Activated CD8-positive, alpha-beta memory T cell treated with anti-CD3 and anti-CD28 coated beads, Interleukin-2, amount 50 U/mL, for 4 hours (primary cell): ENCODE measurements at places on chromosomes 7 and 10.
A peak's percentile ranks its signal among the peaks of the same experiment; 100 is the strongest.

- DNase-seq: no peak
Measured at GRCh38 chr7:142714375-142714774, 34.9 kb upstream of the PRSS1 start.

DNA sequence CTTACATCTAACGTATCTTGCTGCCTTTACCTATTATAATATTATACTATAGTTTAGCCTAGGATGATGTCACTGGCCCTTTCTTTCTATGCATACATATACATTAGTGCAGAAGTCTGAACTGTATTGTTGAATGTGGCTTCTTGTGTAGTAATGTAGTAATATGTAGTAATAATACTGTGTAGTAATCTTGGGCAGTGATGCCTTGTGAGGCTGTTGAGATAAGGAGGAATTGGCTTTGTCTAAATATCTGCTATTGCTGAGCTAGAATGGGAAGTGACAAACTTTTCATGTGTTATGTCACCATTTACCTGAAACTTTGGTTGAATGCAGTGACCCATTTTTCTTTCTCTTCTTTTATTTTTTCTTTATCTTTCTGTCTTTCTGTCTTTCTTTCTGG lies 11.0 kb downstream of the GLCCI1 start:
- no peak for DNase-seq

GRCh38 chr7:38478404-38478803 lies 152.8 kb downstream of the AMPH start:
- no peak for DNase-seq

DNA sequence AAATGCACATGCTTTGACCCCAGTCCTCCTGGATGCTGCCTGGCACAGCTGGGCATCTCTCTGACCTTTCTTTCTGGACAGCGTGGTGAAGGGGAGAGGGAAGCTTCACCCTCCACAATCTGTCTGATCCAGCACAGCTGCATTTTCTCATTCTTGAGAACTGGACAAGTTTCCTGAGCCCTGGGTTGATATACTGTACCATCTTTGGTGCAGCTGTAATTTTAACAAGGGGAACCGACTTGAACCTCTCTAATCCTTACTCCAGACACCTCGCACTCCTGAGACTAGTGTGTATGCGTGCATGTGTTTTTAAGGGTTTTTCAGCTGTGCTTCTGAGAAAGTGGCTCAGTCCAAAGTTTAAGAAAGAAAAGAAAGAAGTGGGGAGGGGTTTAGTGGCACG lies 655.7 kb downstream of the INHBA start:
- no peak for DNase-seq

DNA sequence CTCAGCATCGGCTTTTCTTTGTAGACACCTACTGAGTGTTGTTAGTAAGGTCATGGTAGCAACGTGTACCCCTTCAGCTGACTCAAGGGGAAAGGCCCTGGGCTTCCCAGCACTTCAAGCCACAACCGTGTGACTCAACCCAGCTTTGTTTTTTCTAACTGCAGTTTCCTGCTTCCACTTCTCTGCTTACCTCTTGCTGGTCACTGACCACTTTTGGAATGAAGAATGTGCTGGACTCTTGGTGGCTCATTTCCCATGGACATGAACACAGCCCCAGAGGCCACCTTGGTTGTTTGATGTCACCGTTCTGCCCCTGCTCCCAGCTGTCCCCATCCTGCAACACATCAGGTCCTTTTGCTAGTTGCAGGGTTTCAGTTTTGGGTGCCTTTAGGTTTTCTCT lies 69.5 kb upstream of the ZNF438 start:
- peak; percentile 55 for DNase-seq

DNA sequence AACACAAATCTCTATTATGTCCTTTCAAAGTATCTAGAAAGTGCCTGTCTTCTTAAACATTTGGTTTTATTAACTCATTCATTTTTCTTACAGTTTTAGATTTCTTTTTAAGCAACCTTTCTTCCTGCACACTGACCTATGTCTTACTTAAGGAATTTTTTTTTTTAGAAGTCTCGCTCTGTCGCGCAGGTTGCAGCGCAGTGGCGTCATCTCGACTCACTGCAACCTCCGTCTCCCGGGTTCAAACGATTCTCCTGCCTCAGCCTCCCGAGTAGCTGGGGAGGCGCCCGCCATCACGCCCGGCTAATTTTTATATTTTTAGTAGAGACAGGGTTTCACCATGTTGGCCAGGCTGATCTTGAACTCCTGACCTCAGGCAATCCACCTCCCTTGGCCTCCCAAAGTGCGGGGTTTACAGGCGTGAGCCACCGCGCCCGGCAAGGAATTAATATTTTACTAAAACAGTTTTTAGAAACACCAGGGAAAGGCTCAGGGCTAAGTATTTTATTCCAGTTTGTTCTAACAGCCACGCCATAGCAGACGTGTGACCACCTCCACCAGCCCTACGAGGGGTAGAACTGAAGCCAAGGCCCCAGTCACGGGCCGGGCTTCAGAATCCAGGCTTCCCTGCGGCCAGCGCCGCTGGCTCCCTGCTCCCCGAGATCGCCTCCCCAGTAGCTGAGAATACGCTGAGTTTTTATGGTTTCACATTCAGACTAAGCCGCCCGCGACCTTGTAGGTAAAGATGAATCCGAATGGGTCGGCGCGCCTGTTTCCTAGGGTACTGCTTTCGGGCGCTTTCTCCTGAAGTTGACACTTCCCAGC lies 941 bp upstream of the LUC7L2 start:
- DNase-seq: peak; percentile 27

DNA sequence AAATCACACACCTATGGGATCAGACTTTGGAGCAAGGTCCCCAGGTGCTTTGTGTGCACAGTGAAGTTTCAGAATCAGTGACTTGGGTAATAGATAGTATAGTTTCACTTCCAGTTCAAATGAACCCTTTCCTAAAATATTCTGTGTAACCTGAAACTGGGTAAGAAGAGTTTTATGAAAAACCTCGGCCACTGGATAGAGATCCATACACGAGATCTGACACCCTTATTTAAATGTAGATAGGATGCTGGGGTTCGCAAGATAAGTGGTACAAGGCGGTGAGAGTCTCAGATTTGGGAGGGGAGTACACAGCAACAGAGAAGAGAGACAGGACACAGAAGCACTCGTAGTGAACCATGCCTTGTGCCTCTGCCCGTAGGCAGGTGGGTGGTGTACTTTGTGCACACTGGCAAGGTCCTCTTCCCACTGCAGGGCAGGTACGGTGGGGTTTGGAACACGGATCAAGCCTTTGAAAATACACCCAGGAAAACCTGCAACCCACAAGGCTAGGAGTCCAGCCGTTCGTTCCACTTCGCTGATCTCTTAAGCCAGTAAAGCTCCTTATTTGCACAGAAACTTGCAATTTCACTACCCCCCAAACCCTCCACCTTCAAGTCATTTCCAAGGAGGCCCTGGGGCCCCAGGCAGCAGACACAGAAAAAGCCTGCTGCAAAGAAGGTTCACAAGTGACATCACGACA lies 162.8 kb downstream of the USP6NL start:
- no peak for DNase-seq

DNA sequence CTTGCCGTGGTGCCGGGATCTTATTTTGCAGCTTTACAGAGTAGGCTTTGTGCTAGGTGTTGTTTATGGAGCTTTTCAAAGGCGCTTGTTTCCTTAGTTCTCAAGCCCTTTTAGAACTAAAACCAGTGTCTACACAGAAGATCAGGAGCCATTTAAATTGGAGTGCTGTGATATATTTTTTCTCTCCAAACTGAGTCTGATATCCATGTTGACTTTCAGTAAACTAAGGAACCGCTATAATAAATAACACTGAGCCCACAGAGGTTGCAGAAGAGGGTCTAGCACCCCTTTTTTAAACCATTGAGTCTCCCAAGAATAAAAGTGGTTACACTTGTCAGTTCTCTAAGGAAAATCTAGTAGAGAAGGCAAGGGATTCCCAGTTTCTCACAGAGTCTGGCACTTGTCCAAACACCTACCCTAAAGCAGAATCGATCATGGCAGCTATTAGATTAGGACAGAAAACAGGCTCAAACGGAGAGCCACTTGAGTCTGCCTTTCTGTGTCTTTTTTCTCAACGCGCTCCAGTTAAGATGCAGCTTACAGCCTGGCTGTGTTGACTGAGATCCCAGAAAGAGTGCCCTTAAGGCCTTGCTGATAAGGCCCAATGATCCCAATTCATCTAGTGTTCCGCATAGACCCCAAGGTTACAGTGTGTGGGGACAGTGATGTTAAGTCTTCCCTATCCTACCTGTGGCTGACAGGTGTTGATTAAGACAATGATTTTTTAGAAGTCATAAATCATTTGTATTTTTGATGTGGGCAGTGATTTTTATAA lies 804 bp downstream of the TMEM106B start:
- DNase-seq: no peak

DNA sequence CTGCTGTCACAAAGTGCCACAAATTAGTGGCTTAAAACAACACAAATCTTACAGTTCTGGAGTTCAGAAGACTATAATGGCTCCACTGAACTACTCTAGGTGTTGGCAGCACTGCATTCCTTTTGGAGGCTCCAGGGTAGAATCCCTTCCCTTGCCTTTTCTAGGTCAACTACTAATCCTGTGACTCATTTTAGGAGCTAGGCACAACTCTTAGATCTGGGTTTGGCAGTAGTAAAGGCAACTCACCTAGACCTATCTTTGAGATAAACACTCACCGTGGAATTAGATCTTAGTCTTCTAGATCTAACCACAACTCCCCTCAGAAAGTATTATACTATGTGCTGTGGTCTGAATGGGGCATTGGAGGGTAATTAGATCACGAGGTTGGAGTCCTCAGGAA lies 60.4 kb downstream of the ANKIB1 start:
- DNase-seq: no peak

- peak; percentile 49 for DNase-seq
Measured at GRCh38 chr7:5677538-5678294, 103.7 kb downstream of the RNF216 start.

DNA sequence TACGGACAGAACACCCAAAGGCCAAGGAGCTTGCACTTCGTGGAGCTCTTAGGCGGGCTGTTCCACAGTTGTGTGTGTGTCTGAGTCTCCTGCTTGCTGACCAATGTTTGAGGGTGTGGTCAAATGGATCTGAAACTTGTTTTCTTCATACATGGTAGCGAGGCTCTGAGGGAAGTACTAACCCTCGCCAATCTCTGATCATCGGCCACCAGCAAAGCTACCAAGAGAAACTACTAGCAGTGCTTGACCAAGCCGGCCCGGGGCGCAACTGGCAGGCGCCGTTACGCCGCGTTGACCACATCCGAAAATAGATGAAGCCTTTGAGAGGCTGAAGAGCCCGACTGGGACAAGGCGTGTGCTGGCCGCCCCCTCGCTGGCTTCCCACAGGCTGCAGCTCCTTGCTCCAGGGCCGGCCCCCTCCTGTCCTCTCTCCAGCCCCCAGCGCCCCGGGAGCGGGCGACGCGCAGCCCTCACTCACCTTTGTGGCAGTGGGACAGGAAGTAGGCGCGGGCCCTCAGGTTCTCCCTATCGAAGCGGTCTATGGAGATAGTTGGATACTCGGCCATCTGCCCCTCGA lies 384 bp downstream of the DCLRE1C start:
- DNase-seq: no peak

DNA sequence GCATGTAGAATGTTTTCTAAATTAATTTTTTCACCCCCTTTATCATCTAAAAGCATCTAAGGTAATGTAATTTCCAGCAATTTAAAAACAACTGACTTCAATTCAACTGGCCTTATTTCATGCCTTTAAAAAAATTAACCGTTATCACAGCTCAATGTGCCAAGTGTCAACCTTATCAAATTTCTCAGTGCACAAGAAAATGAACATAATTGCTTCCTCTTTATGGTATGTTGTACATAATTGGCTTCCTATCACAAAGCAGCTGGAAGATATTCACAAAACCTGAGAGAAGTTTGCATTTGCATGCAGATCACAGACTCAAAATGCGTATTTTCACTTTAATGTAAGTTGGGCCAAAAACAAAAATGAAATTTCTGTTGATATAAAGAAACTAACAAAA lies 966.4 kb downstream of the GRM8 start:
- DNase-seq: no peak
